ENCODE measurements at places on chromosomes 4 and X.

GRCh38 chr4:53455766-53456165 is 78.3 kb downstream of the FIP1L1 start:
- DNase-seq: no peak

DNA sequence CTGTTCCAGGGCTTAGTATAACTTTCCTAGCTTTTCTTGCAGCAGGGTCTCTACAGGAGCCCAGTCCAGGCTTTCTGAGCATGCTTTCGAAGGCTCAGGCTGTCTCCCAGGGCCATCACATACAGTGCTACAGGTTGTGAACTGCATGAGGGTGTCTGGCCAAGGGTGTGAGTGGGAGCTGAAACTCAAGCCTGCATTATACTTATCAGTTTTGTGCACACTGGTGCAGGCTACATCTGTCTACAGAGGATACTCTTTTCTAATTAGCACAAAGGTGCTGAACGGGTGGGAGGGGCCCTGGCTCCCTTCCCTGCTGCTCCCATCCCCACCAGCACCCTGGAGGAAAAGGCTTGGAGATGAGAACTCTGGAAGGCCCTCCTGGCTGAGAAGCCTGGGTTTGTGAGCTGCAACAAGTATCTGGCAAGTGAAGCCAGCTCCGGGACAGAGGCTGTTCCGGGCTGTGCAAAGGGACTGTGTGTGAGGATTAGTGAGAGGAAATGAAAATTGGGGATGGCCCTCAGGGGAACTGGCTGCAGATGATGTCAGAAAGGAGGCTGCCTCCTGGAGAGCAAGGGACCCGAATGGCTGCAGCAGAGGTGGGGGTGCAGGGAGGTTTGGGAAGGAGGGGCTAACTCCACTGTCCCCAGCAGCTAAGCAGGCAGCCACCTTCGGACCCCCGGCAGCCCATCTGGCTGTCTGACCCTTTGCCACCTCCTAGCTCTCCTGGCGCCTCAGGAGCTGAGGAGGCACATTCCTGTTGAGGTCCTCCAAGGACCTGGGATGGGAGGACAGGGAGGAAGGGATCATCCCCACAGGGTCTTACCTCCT is 68.5 kb downstream of the EFNB1 start:
- peak; percentile 65 for DNase-seq

DNA sequence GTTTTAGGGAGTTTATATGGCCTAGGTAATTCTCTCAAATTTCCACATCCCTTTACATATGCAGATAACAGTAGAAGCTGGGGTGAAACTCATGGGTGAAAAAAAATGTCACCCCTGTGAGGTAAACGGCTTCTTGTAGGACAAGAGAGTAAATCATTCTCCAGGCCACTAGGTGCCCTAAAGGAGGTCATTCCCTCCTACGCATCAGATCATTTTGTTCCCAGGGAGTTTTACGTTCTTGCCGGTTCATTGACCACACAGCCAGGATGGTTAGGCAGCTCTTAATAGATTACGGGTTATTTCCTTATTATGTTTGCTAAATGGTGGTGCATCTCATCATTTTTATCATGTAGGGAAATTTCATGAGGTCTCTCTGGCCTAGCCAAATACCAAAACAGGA is 225.8 kb upstream of the NOCT start:
- no peak for DNase-seq

- DNase-seq: no peak
These were observed 498.0 kb upstream of the BOD1L1 start for GRCh38 chr4:14125375-14126129.

GRCh38 chr4:47686294-47686872 is 151.5 kb downstream of the CORIN start:
- peak; percentile 58 for DNase-seq

- no peak for DNase-seq
These were observed 81.2 kb downstream of the ABLIM2 start for GRCh38 chr4:8077181-8078108.

DNA sequence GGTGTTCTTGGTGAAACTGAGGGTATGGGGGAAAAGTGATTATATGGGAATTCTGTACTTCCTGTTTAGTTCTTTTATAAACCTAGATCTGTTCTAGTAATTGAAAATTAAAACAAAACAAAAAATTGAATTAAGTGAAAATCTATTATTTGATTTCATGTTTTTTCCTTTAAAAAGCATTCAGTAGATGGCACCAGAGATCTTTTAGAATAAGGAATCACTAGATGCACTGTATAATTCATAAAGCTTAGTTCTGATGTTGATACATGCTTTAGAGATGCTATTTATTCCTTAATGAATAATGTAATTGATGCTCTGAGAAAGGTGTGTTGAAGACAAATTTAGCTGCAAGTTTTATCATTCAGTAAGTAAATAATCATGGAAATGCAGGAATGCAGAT is 87.3 kb downstream of the LCORL start:
- no peak for DNase-seq

GRCh38 chr4:38013461-38014366 is 53.5 kb downstream of the PTTG2 start:
- no peak for DNase-seq

GRCh38 chr4:4784379-4784778 is 75.1 kb upstream of the MSX1 start:
- no peak for DNase-seq

DNA sequence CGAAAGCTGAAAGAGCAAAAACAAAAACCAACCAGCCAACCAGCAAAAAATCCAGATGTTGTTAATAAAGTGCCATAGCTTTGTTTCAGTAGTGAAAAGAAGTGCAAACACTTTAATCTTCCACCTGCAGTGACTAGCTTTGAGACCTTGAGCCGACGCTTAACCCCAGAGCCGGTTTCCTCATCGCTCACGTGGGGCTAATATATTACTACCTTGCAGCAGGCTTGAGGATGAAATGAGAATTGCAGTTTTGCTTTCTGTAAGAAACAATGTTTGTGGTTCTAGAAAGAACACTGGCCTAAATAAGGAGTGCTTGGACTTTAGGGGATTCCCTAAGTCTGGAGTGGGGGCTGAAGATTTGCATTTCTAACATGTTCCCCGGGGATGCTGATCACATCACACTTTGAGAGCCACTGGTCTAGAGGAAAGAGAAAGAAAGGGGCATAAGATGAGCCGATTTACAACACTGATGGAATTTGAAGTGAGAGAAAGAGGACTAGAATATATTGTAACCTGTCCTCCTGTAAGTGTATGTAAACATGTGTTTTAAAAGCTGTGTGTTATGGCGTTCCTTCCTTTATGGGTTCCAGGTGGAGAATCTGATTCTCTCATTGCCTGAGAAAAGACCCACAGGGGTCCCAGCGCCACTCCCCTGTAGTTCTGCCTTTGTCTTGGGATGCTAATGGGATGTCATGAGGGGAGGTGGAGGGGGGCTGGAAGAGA is 1.4 kb downstream of the FGF2 start:
- DNase-seq: peak; percentile 67
